ENCODE measurements at places on chromosomes 13 and 19. TPM values are rescaled to one million over a fixed set of nuclear protein-coding genes. Genes with fewer than 3 reads are reported as not detected.

GRCh38 chr13:72004784-72005374, 137.9 kb upstream of the DACH1 start:
- no peak for DNase-seq

GRCh38 chr19:17339088-17339741, 1.9 kb downstream of the GTPBP3 start:
- DNase-seq, result no peak

- DNase-seq, result no peak
Measured at GRCh38 chr19:3783660-3784584, 2.3 kb downstream of the MATK start.

DNA sequence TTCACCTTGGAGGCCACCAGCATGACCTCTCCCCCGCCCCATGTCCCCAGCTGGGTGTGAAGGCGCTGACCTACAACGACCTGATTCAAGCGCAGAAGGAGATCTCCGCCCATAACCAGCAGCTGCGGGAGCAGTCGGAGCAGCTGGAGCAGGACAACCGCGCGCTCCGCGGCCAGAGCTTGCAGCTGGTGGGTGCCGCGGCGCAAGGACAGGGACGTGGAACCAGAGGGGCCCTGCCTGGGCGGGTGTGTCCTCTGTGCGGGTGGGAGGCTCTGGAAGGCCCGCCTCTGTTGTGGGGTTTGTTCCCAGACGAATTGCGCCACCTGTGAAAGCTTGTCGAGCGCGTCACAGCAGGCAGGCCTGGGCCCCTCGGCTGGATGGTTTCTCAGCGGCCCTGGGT, 22.3 kb downstream of the PLEKHJ1 start:
- no peak for DNase-seq

DNA sequence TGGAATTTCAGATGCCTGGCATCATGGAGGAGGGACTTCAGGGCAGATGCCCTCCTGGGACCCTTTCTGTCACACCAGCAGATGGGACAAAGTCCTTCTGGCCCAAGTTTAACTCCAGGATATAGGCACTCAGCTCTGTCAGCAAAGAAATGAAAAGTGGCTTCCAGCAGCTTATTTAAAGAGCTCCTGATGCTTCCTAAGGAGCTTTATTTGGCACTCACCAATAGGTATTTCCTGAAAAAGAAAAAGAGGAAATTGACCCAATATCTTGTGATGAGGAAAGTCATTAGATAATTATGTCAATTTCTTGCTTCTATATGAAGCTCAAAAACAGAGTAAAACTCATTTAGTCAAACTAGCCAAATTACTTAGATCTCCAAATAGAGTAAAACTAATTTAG, 224.6 kb downstream of the RAP2A start:
- DNase-seq, result no peak

- DNase-seq, result no peak
Measured at GRCh38 chr19:50008532-50008931, 16.6 kb downstream of the VRK3 start.

ZNF829 gene
- total RNA-seq, result 2.5 TPM

DNA sequence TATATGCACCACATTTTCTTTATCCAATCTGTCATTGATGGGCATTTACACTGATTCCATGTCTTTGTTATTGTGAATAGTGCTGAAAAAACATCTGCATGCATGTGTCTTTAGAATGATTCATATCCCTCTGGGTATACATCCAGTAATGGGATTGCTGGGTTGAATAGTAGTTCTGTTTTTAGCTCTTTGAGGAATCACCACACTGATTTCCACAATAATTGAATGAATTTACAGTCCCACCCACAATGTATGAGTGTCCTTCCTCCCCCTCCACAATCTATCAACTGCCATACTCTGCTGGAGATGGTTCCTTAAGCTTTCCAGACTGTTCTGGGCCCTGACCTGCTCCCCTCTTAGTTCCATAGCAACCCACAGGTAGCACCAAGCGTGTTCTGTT, 667.0 kb downstream of the LIG4 start:
- no peak for DNase-seq
